ENCODE measurements at places on chromosomes 7 and 10. TPM values are rescaled to one million over a fixed set of nuclear protein-coding genes. Genes with fewer than 3 reads are reported as not detected.

Gene CH25H
- not detected for total RNA-seq

Gene PRTFDC1
- total RNA-seq: 10.2 TPM

Gene EPHA1
- 46.4 TPM for total RNA-seq

Gene GSTO2
- total RNA-seq: 13.8 TPM

Gene H2BK1
- total RNA-seq: not detected

Gene CCNJ
- total RNA-seq: 3.9 TPM

Gene PPP1R3C
- total RNA-seq: 0.17 TPM

Gene EBLN1
- not detected for total RNA-seq

Gene UPK3B
- 3.0 TPM for total RNA-seq

Gene UCMA
- total RNA-seq: not detected

Gene C10orf53
- total RNA-seq: not detected

Gene EVX1
- 0.35 TPM for total RNA-seq

Gene FAM171A1
- total RNA-seq: 10.4 TPM

Gene ZRANB1
- total RNA-seq: 12.8 TPM

Gene ASCC1
- 24.3 TPM for total RNA-seq

Gene RBM20
- total RNA-seq: 1.3 TPM

Gene HKDC1
- 0.44 TPM for total RNA-seq

Gene LLCFC1
- not detected for total RNA-seq

Gene SP4
- 2.5 TPM for total RNA-seq

Gene PNLIP
- not detected for total RNA-seq

Gene CYP3A5
- not detected for total RNA-seq

Gene CUBN
- 0.80 TPM for total RNA-seq

Gene RARRES2
- not detected for total RNA-seq

Gene DMBT1
- 0.62 TPM for total RNA-seq

Gene CLRN3
- not detected for total RNA-seq

Gene NPTX2
- total RNA-seq: not detected

Gene MPLKIP
- 32.2 TPM for total RNA-seq

Gene FZD8
- total RNA-seq: 275 TPM

Gene GIMAP8
- not detected for total RNA-seq

Gene GPAM
- total RNA-seq: 5.4 TPM

Data from PC-3 (cell line).